ENCODE measurements at places on chromosomes 7 and 10.

- no peak for DNase-seq
These were observed 22.5 kb downstream of the ELAPOR2 start for GRCh38 chr7:87036985-87037384.

DNA sequence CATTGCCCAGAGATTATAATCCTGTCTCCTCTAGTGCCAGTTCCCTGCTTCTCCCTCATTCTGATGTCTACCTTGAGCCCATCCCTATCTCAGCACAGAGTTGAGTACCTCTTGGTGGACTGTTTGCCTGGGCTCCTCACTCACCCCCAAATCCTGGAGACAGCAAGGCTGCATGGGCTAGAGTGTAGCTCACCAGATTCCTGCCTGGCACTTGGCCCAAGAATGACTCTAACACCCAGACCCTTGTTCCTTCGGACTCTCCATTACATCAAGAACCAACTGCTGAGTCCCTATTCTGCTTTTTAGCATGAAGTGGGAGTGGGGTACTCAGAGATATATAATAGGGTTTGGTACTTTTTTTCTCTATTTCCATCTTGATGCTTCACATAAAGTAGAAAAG lies 22.1 kb downstream of the FAM13C start:
- no peak for DNase-seq

- DNase-seq, result no peak
These were observed 218.0 kb downstream of the LRMDA start for GRCh38 chr10:75649466-75649865.

GRCh38 chr7:129777195-129777844 lies 165.8 kb downstream of the NRF1 start:
- no peak for DNase-seq

- DNase-seq, result no peak
These were observed 15.1 kb downstream of the ADD3 start for GRCh38 chr10:110022716-110023504.

GRCh38 chr10:17046989-17047388 lies 82.6 kb downstream of the CUBN start:
- DNase-seq, result no peak

DNA sequence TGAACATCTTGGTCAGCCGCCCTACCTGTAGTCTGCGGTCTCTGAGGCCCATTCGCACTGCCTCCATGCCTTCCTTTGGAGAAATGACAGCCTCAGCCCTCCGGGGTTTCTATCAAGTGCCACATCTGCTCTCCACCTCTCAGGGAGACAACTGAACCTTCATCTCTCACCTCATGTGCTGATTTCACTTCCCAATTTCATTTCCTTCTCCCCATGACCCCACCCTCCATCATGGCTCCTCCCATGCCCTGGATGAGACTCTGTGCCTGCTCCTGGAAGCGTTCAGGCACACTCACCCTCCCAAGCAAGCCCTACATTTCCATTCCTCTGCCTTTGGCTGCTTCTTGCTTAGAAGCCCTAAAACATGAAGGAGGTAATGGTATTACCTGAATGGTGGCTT lies 7.8 kb upstream of the SCD start:
- DNase-seq, result no peak

DNA sequence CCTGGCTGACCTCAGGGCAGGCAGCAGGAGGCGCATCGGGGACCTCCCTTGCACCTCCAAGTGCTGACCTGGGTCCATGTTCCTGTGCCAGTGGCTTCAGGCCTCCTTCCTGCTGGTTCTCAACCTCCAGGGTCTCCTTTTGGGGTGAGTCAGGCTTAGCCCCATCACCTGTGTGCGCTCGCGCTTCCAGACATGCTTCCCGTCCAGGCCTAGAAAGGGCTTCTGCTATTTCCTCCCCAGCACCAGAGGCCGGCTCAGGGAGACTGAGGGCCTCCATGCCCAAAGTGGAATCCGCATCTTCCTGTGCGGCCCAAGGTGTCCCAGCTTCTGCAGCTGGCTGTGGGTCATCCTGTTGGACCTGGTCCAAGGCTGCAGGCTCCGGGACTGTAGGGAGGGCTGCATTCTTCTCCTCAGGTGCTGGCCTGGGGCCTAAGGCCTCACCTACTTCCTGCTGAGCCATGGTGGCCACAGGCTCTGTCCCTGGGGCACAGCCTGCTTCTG lies 5.9 kb downstream of the NACAD start:
- no peak for DNase-seq

GRCh38 chr10:103690281-103690680 lies 165.1 kb downstream of the SH3PXD2A start:
- no peak for DNase-seq

GRCh38 chr10:52053497-52053896 lies 260.6 kb upstream of the DKK1 start:
- no peak for DNase-seq

DNA sequence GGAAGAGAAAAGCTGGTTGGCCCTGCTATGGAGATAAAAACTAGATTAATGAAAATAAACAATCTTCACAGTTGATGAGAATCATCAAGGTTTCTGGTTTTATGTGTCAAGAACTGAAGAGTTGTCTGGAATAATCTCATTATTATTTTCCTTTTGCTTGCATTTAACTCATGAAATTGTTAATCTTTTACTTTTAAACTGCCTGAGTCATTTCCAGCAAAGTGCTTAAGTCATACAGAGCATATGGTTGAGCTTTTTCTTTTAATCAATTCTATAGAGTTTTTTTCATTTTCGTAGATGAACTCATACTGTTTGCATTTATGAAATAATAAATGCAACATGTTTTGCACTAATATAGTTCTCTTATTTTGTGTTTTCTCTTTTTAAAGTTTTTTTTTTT lies 747.9 kb downstream of the NXPH1 start:
- no peak for DNase-seq

GRCh38 chr7:136874393-136875032 lies 6.1 kb downstream of the CHRM2 start:
- no peak for DNase-seq

GRCh38 chr7:151674161-151674920 lies 154.6 kb upstream of the RHEB start:
- DNase-seq, result no peak

DNA sequence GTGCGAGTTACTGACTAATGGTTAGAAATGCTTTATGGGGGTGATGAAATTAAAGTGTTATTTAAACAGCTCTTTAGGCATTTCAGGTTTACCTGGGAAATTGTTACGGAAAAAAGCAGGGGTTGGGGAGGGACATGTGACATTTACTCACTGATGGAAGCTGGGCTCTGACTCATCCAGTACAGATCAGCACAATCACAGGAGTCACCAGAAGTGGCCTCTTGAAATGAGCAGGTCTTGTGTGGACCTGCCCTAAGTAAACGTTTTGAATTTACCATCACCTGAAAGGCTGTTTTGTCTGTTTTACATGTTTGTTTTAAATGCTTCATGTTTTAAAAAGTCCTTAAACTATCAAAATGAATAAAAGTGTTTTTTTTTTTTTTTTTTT lies 2.3 kb downstream of the GLRX3 start:
- DNase-seq, result no peak

GRCh38 chr7:151320263-151320845 lies 21.3 kb upstream of the NUB1 start:
- DNase-seq, result no peak

GRCh38 chr10:79483948-79484347 lies 28.4 kb upstream of the EIF5AL1 start:
- DNase-seq, result no peak

GRCh38 chr10:59750155-59750945 lies 2.9 kb downstream of the MRLN start:
- DNase-seq, result no peak

GRCh38 chr7:121954803-121955202 lies 81.8 kb downstream of the PTPRZ1 start:
- no peak for DNase-seq

DNA sequence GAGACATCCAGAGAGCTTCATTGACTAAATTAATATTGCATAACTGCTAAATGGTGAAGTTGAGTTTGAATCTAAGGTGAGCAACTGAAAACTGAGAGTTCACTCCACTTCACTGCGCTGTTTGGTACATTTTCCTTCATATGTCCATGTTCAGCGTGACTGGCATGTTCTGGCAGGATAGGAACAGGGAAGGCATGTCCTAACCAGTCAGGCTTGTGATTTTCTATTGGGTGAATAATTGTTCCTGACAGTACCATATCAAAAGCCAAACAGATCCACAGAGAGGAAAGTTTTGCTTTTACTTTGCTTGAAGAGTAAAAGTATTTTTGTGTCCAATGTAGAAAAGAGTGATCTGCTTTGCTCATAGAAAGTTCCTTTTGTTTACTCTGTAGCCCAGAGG lies 53.2 kb downstream of the WDFY4 start:
- no peak for DNase-seq

GRCh38 chr10:19845503-19846368 lies 29.5 kb downstream of the PLXDC2 start:
- no peak for DNase-seq

DNA sequence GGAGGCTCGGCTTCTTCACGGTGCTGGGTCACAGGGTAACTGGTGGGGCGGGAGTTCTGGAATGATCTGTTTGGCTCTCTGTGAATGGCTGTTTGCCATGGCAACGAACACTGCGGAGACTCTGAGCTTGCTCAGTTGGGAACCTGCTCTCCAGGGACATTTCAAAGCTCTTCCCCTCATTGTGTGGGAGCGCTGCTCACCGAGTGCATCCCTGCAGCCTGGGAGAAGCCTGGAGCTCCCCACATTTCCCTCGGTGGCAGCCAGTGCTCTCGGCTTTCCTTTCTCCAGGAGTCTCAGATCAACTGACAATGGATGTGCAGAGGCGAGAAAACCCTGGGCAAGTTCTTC lies 57.6 kb upstream of the CACUL1 start:
- no peak for DNase-seq

- DNase-seq, result no peak
These were observed 47.4 kb downstream of the ALOX5 start for GRCh38 chr10:45421221-45422097.

DNA sequence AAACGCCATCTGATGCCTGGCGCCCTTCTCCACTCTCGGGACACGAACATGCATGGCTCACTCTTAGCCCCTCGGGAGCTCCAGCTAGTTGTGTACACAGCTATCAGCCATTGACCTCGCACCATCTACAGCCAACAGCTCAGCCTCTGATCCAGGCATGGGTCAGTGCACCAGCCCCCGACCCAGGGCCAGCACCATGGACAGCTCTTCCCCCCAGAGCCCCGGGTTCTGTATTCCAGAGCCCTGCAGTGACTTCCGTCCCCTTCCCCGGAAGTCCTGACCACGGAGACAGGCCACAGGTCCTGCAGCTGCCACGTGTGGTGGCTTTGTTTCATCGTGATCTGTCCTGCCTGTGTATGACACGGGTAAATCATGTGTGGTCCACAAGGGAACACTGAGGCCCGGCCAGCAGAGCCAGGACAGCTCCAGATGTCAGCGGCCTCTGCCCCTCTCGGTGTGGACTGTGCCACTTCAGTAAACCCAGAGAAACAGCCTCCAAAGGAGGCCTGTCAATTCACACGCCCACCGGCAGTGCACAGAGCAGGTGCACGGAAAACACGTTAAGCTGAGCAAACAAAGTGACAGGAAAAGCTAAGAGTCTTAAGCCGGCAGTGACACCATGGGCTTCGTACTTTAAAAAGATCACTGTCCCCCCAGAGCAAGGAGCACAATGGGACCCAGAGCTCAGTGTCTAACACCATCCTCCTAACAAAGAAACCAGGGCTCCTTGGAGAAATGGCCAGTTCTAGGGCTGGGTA lies 13.0 kb downstream of the STK32C start:
- DNase-seq, result no peak

- DNase-seq, result no peak
These were observed 526 bp downstream of the GIMAP1 start for GRCh38 chr7:150716939-150717338.

DNA sequence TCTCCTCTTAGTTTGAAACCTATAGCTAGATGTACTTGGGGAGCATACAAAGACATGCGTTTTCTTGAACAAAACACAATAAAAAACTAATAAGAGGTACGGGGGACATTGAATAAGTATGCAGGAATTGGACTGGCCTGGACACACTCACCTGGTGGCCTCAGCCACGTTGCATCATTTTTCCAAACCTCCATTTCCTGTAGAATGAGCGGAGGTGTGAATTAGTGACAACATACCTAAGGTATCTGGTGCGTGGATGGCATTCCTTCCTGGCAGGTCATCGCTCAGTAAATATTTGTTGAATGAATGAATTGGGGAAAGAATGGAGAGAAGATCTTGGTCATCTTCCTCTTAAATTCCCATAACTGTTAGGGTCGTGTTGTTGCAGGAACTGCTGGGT lies 103.2 kb upstream of the CTBP2 start:
- no peak for DNase-seq

DNA sequence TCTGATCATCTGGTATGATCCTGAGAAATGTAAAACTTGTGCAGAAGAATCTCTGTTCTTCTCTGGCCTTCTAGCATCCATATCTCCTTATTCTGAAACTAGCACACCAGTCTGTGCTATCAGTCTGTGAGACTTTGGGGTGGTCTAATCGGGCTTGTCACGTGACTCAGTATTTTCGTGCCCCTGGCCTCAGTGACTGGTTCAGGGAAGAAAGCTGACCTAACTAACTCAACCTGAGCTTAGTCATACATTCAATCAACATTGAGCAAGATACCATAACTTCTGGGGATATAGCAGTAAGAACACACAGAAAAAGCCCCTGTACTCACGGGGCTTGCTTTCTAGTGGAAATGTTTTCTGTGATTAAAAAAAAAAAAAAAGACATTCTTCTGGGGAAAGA lies 109.3 kb downstream of the DKK1 start:
- DNase-seq, result no peak

DNA sequence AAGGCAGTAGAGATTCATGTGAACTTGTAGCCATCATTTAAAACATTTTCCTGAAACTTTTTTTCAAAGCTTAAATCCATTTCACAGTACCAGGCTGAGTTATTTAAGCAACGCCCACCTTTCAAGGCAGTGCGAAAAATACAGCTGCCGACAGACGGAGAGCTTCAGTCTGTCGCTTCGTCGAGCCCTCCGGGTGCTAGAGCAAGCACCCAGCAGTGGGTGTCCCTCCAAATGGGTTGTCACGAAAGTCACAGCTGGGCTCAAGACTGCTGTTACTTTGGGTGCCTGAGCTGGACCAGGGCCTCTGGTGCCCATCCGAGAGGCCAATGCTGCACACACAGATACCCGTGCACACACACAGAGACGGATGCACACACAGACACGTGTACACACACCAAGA lies 135.6 kb downstream of the TCERG1L start:
- DNase-seq, result no peak

GRCh38 chr10:100743626-100744135 lies 1.7 kb upstream of the PAX2 start:
- no peak for DNase-seq

GRCh38 chr7:573933-574381 lies 54.3 kb upstream of the PDGFA start:
- no peak for DNase-seq

DNA sequence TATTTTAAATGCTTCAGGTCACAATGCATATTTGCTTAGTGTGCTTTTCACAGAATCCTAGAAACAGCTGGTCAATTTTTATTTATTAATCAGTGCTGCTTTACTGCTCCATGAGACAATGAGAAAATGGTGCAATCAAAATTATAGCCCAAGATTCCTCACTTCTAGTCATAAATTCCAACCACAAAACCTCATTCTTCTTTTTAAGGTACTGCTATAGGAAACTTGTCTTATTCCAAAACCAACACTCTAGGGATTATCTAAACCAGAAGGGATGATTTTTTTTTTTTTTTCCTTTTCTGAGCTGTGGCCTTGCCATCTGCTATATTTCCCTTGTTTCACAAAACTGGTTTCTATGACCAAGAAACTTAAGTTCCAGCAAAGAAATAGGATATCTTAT lies 64.0 kb upstream of the SEMA3A start:
- DNase-seq, result no peak
